ENCODE measurements at places on chromosomes 5 and 9.

DNA sequence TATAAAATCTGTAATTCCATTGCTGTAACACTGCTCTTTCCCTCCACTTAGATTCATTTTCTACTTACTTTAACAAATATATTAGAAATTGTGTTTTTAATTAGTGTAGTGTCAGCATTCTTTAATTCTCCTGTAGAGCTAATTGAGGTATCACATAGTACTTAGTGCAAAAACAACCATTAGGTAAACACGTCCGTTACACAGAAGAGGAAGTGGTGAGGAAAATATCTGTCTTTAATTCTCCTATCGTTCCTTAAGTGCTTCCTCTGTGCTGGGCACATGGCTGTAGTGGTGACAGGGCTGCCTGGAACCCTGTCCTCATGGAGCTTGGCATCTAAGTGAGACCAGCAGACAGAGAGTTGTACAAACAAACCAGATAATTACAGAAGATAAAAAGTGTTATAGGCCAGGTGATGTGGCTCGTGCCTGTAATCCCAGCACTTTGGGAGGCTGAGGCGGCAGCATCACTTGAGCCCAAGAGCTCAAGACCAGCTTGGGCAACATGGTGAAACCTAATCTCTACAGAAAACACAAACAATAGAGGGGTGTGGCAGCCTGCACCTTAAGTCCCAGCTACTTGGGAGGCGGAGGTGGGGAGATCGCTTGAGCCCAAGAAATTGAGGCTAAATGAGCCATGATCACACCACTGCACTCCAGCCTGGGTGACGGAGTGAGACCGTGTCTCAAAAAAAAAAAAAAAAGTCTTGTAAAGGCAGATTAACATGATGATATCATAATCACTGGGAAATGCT, 36.4 kb downstream of the PARP8 start:
- no peak for DNase-seq

DNA sequence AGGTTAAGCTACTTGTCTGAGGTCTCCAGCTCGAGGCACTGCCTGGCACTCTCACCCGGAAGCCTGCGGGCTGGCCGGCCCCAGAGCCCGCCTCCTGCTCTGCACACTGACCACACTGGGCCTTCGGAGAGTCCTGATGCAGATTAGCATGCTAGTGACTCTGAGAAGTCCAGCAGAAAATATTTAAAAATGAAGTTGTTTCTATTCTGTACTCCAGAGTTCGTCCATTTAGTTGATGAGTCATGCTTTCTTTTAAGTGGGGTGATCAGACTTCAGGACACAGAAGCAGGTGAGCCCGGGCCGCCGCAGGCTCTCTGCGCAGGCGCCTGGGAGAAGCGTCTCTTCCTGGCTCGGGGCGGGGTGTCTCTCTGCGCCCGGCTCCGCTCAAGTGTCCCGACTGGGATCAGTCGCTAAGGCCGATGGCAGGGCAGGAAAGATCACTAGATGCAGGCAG, 32.5 kb downstream of the FAM240B start:
- DNase-seq = no peak

DNA sequence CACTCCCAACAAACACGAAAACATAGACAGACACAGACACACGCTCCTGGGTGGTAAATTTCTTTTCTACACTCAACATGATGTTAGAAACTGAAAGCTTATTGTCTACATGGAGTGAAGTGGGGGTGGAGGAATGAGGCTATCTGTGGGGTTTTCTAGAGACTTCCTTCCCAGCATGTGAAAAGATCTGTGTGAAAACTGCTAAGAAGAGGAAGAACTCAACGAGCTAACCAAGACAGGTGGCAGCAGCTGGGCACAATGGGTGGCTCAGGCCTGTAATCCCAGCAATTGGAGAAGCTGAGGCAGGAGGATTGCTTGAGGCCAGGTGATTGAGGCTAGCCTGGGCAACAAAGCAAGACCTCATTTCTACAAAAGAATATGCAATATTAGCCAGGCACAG, 7.6 kb downstream of the FYB1 start:
- no peak for DNase-seq

DNA sequence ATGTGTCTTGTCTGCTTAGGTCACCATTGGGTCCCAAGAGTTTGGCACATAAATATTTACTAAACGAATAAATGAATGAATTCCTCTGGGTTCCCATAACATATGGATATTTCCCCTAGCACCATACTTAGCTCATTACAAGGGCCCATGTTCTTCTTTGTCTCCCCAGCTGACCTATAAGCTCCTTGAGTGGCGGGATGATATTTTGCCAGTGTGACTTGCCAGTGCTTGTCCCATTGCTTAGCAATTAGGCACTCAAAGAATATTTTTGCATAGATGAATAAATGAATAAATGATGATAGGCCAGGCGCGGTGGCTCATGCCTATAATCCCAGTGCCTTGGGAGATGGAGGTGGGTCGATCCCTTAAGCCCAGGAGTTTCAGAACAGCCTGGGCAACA, 16.9 kb upstream of the CTNNA1 start:
- DNase-seq = no peak

GRCh38 chr5:171369898-171370297, 17.8 kb upstream of the NPM1 start:
- no peak for DNase-seq
